ENCODE measurements at places on chromosomes 11 and 22.

DNA sequence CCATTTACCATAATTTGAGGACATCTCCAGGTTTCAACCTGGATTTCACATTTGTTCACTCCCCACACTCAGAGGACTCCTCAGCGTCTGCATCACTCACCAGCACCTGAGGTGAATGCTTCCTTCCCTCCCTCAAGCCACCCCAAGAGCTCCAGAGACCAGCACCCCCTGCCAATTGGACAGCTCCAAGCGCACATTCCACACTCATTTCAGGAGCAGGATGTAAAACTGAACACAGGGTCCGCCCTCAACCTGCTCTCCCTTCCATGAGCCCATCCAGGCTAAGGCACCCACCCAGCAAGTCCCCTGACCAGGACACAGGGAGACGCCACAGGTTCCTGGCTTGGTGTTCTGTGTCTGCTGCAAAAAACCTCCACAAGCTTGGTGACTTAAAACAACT, 3.9 kb downstream of the SCGB1D1 start:
- no peak for DNase-seq

- DNase-seq = no peak
Observed at GRCh38 chr11:32229576-32230240, 138.8 kb downstream of the RCN1 start.

GRCh38 chr11:117414724-117415123, 87.1 kb downstream of the CEP164 start:
- no peak for DNase-seq

DNA sequence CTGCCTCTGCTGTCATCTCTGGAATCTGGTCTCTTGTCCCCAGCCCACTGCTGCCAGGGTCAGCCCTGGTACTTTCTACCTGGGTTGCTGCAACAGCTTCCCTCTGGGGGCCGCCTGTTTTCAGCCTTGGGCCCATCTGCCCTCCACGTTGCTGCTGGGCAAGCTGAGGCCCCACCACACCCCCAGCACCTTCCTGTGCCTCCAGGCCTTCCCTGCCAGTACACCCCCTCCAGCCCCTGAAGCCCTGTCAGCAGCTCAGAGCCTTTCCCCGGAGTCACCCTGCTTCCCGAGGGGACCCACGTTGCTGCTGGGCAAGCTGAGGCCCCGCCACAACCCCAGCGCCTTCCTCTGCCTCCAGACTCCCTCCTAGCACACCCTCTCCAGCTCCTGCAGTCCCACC, 3.3 kb upstream of the SAMM50 start:
- DNase-seq = no peak

DNA sequence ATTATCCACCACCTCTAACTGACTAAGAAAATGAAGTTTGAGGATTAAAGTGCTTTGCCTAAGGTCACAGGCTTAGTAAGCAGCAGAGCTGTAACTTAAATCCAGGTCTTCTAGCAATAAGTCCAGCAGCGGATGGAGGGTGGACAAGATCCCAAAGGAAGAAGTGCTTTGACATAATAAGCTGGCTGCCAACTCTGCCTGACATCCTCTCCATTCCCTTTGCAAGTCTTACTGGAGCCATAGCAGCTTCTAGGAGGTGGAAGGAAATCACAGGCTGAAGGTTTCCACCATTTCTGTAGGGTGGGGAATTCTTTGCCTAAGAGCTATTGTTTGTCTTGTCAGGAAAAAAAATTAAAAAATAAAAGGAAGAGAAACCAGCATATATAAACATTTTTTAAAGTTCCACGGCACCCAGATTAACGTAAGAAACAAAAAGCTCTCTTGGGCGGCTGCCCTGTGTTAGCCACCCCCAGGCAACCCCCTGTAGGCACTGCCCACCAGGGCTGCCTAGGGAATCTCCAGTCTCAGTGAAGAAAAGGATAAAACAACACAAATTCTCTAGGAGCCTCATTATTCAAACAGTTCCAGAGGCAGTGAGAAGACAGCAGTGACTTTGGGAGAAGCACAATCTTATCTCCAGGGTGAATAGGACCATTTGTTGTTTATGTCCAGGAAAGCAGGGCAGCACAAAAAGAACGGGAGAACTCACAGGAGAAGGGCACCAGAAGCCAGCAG, 380.8 kb upstream of the CADM1 start:
- no peak for DNase-seq

GRCh38 chr11:24634606-24635160, 137.8 kb downstream of the LUZP2 start:
- no peak for DNase-seq

DNA sequence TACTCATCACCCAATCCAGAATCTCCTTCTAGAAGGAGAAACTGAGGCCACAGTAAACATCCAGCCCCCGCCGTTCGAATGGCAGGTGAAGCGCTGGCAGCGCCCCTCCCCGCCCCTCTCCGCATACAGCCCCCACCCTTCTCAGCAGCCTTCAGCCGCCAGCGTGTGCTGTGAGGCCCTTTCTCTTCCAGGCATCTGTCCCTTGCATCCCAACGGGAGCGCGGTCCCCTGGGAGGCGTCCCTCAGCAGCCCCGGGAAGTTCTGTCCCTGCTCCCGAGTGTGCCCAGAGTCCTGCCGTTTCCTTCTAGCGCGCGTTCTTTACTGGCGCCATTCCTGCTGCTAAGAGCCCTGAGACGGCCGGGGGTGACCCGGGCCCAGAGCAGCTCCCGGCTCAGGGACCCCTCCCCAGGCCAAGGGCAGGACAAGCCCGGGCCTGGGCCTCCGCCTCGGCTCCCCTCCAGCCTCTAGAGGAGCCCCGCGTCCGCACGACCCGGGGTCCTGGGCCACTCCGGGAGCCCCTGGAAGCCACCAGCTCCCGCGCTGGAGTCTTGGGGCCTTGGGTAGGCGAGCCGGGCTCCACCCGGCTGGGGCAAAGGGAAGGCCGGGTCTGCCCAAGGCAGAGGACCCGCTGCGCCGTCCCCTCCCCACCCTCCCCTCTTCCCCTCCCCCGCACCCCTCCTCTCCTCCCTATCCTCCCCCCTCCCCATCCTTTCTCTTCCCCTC, 450.4 kb downstream of the OPCML start:
- no peak for DNase-seq

DNA sequence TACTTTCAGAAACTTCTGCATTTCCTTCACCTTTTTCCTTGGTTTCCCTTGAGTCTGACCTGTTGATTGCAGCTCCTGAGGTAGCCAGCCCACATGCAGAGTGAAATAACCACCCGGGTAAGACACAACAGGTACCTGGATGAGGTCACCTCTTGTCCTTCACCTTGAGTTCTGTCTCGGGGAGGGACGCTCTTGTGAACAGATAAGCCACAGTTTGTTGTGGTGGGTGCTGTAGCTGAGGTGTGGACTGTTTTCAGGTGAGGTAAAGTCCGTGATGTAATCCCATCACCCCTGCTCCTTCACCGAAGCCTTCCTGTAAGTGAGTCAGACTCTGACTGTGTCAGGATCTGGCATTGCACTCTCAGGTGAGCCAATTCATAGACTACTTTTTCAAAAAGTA, 183.1 kb downstream of the NAV2 start:
- no peak for DNase-seq

GRCh38 chr11:57981536-57981935, 42.1 kb upstream of the OR9Q1 start:
- no peak for DNase-seq

- DNase-seq = no peak
Observed at GRCh38 chr11:131899950-131900580, 529.6 kb downstream of the NTM start.

DNA sequence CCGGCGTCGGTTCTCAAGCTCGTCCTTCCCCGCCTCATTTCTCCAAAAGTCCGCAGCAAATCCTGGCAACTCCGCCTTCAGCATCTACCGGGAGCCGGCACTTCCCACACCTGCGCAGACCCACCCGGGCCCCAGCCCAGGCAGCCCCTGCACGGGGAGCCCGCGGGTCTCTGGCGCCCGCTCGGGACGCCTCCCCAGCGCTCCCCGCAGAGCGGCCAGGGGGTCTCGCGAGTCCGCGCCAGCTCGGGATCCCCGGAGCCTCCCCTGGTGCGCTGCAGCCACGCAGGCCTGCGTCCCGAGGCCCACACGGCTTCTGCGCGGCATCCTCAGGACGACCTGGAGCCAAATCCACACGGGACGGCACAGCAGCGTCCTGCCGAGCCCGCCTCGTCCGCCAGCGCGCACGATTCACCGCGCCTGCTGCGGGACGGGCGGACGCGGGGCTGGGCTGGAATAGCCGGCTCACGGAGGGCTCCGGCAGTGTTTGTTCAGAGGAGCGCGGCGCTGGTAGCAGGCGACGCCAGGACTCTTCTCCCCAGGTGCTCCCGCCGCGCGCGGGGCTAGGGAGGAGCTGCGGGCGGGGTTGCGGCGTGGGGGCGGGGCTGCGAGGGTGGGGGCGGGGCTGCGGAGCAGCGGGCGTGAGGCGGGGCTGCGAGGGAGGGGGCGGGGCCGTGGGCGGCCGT, 816 bp upstream of the PHRF1 start:
- DNase-seq = no peak

DNA sequence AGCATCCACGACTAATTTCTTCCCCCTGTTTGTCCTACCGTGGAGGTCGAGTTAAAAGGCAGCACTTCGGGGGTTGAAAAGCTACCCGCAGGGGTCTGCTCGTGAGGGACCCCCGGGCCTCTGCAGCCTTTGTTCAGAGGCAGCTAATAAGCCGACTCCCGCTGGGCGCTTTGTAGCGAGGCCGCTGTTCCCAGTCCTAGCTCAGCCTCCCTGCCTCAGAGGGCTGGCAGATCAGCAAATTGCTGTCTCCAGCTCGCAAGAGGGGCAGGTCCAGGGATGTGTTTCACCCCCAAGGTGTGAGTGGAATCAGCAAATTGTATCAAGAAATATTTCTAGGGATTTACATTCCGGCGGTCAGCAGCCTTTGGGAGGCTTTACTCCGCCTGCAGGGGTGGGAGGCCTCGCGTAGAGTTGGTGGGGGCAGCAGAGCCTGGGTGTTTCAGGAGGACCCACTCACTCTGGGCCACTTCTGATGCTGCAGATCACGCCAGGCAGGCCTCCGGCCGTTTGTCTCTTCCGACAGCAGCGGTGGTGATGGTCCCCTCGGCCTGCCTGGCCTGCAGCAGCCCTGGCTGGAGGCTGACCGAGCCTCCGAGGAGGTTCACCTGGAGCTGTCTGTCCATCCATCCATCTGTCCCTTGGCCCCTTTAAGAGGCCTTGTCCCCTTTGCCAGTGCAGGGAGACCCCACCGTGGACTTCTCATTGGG, 21.6 kb upstream of the KCNQ1OT1 start:
- DNase-seq = no peak

GRCh38 chr22:19523240-19524169, 705 bp downstream of the CLDN5 start:
- DNase-seq = peak; percentile 5
